Fibroblast of skin of abdomen (primary cell): ENCODE measurements at places on chromosomes 3 and 15.

GRCh38 chr3:159817126-159817525 is 171.5 kb upstream of the IL12A start:
- no peak for DNase-seq

GRCh38 chr3:60759439-60759838 is 491.8 kb downstream of the FHIT start:
- DNase-seq: no peak

GRCh38 chr3:24318677-24319287 is 175.9 kb downstream of the THRB start:
- peak; percentile 66 for DNase-seq

- DNase-seq: no peak
Observed at GRCh38 chr3:160400702-160401150, 1.3 kb downstream of the SMC4 start.

- no peak for DNase-seq
Observed at GRCh38 chr3:46097691-46098241, 70.5 kb upstream of the XCR1 start.

GRCh38 chr3:194928831-194929577 is 243.3 kb downstream of the FAM43A start:
- DNase-seq: no peak

DNA sequence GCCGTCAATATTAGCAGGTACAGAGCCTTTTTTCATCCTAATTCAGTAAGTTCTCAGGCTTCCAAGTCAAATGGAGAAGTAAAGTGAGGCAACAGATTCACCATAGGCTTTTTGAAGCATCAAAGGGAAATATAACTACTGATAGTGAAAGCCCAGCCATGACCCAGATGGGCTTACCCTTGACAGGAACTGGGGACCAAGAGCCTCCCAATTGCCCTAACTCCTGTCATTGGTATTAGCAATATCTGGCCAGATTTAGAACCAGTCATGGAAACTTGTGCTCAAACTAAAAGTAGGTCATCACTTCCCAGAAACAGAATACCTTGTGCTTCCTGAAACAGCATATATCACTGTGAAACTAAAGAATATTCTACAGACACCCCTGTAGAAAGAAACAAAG is 33.0 kb downstream of the NME9 start:
- no peak for DNase-seq

DNA sequence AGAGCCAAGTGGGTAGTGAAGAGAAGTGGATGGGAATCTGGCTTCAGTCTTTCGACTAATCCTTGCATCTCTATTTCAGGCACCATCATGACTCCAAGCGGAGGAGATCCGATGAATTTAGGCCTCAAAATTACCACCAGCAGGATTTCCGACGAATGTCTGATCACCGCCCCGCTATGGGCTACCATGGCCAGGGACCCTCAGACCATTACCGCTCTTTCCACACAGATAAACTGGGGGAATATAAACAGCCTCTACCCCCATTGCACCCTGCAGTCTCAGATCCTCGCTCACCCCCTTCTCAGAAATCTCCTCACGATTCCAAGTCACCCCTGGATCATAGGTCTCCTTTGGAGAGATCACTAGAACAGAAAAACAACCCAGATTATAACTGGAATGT is 64.7 kb downstream of the RGMA start:
- no peak for DNase-seq

DNA sequence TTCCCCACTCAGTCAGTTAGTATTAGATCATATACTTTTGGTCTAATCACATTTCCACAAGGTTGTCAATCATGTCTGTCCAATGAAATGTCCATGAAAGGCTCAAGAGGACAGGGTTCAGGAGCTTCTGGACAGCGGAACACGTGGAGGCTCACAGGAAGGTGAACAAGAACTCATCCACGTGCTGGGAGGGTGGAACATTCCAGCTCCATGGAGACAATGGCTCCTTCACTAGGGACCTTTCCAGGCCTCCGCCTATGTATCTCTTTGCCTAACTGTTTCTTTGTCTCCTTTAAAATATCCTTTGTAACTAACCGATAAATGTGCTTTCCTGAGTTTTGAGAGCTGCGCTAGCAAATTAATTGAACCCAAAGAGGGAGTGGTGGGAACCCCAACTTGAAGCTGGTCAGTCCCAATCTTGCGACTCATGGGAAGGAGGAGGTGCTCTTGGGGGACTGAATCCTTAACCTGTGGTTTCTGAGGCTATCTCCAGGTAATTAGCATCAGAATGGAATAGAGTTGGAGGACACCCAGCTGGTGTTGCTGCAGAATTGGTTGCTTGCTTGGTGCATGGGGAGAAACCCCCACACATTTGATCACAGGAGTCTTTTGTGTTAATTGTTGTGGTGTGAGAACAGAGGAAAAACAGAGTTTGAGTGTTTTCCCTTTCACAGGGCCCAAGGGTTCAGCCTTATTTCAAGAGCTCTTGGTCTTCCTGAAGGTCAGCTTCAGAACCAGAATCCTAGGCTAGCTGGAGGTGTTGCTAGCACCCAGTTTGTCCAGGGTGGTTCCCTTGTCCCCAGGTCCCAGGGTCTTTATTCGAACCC is 3.0 kb upstream of the TKT start:
- DNase-seq: no peak

DNA sequence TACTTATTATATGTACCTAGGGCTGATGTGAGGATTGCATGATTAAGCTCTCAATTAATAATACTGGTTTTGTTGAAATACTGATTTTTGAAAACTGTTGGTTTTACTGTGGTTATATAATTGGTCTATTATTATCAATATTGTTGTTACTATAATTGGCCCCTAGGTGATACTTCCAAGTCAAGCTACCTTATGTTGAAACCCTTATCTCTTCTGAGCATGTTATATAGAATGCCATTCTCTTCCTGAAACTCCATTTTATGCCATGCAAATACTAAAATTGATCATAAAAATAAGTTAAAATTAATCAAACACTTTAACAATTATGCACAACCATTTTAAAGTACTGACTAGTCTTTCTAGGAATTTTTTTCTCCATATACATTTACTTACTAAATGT is 46.1 kb downstream of the BBS4 start:
- DNase-seq: no peak

DNA sequence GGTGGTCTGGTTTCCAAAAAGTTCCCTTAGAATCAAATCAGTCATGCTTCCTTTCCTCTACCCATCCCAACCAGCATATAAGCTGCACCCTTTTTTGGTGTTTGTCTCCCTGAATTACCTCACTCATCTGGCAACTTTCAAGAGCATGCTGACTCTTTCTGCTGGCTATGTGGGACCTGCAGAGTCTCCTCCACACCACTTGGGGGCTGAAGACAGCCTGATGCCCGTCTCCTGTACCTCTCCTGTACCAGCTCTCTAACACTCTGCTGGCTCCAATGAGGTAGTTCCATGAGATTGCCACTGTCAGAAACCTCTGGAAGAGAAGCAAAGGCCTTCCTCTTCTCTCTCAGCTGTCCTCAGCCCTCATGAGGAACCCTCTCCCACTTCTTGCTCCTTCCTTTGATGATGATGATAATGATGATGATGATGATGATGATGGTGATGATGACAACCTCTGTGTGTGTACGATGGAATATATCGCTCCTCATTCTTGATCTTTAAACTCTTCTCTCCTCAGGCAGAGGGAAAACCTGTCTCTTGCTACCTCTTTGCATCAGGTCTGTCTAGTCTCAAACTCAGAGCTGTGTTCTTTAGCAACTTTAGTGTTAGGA is 257.5 kb downstream of the ZNF621 start:
- DNase-seq: no peak

- DNase-seq: no peak
Observed at GRCh38 chr15:81097890-81098280, 36.2 kb upstream of the CFAP161 start.

DNA sequence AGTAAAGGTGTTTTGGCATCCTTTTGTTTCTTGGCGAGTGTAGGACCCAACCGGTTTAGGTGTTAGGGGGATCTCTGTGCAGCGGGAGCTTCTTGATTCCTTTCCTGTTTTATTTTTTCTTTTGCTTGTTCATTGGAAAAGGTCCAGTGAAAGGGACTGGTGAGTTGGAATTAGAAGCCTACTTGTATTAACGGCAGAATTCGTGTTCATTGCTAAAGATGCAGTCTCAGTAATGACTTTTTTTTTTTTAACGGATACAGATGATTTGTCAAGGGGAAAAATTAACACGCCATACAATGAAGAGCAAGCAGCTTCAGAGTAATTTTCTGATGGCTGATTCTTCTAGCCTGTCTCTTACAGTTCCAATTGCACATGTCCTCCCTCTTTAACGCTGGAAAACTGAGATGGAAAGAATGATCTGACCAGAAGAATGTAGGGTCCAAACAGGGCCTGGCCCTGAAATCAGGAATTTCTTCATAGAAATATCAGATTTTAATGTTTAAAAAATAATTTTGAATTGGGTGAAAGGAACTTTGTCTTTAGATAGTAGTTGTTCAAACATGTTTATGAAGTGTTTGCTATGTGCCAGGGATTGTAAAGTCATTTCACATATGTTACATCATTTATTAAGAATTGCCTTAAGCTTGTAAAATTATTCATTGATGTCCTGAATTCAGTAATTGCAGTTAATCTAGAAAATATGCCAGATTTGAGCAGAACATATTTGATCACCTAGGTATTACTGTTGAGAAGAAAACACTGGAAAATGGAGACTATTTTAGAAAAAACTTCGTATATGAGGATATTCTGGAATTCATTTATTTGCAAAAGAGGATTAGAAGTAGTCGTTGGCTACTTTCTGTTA is 1.4 kb downstream of the MAPK6 start:
- peak; percentile 35 for DNase-seq

DNA sequence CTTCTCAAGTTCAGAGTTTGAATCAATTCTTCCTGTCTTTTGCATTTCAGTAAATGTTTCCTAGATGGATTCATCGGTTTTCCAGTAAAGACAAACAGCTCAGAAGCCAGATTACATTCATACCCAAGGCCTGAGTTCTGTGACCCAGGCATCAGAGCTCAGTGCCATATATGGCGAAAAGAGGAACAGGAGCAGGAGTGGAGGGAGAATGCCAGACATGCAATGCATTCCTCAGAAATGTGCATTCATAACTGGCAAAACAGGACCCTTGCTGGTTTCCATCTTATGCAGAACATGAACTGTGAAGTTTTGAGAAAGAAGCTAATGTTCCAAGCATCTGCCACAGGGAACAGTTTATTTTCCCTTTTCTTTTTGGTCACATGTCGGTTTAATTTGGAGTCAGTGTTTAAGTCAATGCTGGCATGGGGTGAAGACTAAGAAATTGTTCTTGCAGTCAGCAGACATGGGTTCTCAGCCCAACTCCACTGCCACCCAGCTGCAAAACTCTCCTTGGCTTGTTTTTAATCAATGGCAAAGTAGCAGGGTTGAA is 116.5 kb downstream of the LPP start:
- DNase-seq: peak; percentile 99

GRCh38 chr3:194857469-194858113 is 171.9 kb downstream of the FAM43A start:
- peak; percentile 31 for DNase-seq

DNA sequence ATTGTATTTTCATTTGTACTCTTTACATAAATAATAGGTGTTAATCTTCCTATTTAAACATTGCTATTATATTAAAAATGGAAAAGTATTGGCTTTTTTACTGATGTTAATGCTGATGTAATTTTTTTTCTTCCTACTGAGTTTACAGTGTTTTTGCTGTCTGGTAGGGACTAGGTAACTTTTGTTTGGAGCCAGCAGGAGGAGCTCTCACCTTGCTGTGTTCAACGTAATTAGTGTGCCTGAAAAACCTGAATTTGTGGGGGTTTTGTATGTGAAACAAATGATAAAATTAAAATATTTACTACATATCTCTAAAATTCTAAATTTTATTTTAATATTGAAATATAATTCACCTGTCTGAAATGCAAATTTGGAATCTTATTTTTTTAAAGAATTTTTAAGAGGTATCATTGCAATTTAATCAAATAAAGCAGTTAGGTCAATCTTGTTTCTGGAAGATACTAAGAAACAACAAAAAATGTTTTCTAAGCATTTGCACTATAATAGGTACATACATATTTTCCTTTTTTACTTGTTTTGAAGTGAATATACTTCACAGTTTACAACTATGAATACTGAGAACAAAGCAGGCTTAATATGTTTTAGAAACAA is 48.8 kb downstream of the EPHA6 start:
- DNase-seq: peak; percentile 31

- DNase-seq: no peak
Observed at GRCh38 chr3:40312661-40313226, 3.2 kb downstream of the EIF1B start.

GRCh38 chr3:9780458-9780812 is 10.7 kb upstream of the CAMK1 start:
- no peak for DNase-seq
